ENCODE measurements at places on chromosomes 6 and 20.

DNA sequence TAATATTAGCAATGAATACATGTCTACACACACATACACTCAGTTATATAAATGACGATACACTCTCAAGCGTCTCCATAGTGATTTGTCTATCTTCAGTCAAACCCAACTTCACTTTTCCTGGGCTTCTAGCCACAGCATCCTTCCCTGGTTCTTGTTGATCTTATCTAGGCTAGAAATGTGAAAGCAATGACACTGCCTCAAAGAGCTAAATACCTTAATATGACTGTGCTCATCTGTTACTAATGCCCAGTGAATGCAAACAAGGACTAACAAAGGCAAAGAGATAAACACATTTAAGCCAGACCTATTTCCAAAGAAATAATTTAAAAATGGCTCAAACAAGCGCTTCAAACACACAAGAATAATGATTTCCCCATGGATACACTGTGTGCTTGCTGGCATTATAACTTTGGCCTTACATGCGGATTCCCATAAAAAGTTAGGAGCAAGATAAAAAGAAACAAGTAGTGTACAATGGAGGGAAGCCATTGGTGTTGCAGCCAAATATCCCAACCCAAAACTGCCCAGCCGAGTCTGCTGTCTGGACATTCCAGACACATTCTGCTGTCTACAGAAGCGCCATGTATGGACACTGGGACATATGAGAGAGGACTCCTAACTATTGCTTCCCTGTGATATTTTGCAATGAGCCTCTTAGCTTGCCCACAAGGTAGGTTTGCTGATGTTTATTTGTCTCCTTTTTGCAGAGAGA lies 19.5 kb upstream of the DAAM2 start:
- DNase-seq, result no peak

- DNase-seq, result no peak
Measured at GRCh38 chr6:124793398-124793797, 168.8 kb upstream of the RNF217 start.

DNA sequence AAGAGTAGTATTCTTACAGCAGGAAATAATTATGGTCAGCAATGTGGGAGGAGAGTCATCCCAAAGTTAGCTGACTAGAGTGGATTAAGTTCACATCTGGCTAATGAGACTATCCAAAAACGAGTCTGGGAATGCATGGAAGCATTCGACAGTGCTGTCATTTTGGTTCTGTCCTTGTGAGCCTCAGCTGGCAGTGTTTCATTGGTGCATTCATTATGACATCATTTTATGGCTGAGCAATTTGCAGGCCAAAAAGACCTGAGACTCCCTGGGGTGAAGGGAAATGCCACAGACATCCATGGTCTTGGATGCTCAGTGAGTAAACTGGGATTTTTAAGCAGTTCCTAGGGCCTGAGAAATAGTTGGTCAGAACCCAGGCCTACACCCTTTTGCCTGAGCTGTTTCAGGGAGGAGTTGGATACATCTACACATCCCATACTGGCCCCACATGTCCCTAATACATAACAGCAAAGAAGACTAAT lies 196.4 kb upstream of the CCN2 start:
- no peak for DNase-seq

DNA sequence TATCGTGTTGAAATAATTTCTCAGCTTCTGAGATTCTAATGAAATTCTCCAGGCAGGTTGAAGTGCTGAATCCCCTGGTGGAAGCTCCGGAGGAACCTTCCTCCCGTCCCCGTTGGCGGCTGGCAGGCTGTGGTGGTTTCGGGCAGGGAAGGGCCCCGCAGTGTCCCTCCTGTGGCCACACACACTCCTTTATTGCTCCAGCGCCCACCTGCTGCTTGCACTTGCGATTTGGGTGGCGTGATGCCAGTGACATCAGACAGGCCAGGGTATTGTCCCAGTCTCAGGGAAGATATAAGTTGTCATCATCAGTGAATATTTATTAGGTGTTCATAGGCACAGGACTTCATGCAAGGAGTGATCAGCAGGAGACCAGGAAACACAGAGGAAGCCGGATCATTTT lies 530.4 kb downstream of the QKI start:
- no peak for DNase-seq

DNA sequence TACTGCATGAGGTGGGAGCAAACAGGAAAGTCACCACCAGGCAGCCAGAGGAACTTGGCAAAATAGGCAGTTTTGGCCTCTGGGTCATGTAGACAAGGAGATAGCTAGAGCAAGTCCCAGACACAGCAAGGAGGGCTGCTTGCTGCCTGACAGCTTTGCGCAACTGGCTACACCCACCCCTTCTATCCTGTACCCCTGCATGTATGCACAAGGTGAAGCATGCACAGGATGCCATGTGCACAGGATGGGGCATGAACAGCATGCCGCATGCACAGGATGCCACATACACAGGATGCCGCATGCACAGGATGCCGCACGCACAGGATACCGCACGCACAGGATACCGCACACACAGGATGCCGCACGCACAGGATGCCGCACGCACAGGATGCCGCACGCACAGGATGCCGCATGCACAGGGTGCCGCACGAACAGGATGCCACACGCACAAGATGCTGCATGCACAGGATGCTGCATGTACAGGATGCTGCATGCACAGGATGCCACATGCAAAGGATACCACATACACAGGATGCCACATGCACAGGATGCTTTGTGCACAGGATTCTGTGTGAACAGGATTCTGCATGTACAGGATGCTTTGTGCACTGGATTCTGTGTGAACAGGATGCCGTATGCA lies 104.9 kb upstream of the IYD start:
- peak; percentile 15 for DNase-seq

- no peak for DNase-seq
Measured at GRCh38 chr6:113959235-113959634, 11.7 kb downstream of the HDAC2 start.

- DNase-seq, result peak; percentile 33
Measured at GRCh38 chr6:132483779-132484679, 28.9 kb downstream of the STX7 start.

DNA sequence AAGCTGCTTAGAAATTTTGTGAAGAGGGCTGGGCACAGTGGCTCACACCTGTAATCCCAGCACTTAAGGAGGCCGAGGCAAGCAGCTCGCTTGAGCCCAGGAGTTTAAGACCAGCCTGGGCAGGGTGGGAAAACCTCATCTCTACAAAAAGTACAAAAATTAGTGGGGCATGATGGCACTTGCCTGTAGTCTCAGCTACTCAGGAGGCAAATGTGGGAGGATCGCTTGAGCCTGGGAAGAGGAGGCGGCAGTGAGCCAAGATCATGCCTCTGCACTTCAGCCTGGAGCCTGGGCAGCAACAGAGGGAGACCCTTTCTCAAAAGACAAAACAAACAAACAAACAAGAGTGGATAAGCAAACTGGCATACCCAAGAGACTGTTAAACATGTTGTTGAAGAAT lies 308.3 kb upstream of the ADGRB3 start:
- no peak for DNase-seq

- no peak for DNase-seq
Measured at GRCh38 chr6:75246386-75246785, 2.8 kb upstream of the COX7A2 start.

- no peak for DNase-seq
Measured at GRCh38 chr6:125157280-125157679, 3.7 kb downstream of the TPD52L1 start.

DNA sequence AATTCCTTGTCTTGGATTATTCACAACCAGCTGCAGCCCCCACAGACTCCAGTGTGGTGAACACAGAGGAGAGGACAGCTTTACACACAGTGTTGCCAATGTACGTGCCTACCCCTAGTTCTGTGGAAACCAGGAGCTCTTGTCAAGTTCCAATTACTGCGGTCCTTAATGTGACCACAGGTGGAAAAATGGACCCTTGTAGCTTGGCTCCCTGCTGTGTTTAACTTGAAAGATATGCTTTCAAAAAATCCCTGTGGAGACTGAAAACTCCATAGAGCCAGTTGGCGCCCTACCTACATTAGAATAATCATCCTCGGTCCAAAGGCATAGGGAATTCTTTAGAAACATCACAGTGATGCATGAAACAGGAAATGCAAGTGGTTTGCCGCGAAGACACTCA lies 118.3 kb upstream of the SLC22A23 start:
- DNase-seq, result no peak

GRCh38 chr20:1301031-1301529 lies 27.9 kb downstream of the SDCBP2 start:
- DNase-seq, result peak; percentile 50

- DNase-seq, result no peak
Measured at GRCh38 chr6:132140189-132140588, 189.0 kb upstream of the CCN2 start.
